ENCODE measurements at places on chromosomes 4 and X.

GRCh38 chrX:153370293-153371055 lies 30.7 kb downstream of the PNMA6E start:
- no peak for DNase-seq

GRCh38 chrX:149274516-149275105 lies 230.5 kb downstream of the IDS start:
- no peak for DNase-seq

DNA sequence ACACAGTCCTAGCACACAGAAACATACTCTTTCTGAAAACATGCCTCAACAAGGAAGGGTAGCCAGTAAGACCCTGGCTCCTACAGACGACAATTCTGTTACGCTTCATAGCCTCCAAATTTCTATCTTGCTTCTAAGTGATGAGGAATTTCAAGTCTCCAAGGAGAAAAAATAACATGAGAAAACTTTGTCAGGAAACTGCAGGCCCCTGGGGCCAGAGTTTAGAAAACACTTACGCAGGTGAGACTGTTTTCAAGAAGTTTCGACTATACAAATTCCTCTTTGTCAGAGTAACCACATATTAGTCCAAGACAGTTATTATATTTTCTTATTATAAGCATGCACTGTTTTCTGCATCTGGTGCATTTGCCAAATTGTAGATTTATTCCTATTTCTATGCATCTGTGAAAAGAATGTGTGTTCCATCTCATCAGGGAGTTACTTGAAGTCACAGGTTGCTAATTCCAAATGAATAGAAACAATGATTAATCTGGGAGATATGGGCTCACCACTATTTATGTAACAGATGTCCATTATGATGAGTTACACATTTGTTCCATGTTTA lies 30.3 kb upstream of the HCCS start:
- DNase-seq = no peak

- no peak for DNase-seq
Measured at GRCh38 chr4:27474691-27475090, 614.0 kb downstream of the STIM2 start.

DNA sequence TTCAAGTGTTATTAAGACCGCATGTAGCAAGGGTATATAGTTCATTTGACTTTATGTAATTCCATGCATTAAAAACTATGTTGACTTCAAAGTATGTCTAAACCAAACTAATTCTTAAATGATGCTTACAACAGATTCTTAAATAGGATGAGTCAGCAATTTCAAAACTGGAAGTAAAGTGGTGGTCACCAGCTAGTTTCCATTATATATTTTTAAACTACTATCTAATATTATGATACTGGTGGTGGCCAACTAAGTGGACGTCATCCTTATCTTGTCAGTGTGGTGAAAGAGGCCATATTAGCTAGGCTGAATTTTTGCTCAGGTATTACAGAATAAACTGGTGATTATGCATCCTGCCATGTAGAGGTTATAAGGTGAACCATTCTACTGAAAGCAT lies 1.2 kb downstream of the IL15 start:
- no peak for DNase-seq

GRCh38 chr4:5979981-5980380 lies 38.2 kb downstream of the C4orf50 start:
- DNase-seq = peak; percentile 50

DNA sequence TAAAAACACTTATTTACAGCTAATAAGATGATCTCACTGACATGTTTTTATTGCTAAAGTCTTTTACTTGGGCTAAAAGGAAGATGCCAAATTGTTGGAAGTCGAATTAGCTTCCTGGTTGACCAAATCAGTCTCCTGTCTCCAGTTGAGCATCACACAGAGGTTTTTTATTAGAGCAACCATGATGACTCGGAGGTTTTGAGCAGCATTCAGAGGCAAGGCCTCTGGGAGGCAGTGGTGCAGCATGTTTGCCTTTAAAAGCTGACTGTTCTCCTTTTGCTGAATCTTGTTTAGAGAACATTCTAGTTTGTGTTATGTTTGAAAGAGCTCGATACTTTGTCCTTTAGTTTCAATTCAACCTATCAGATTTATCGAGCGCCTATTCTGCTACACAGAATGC lies 2.1 kb downstream of the UCHL1 start:
- peak; percentile 22 for DNase-seq

- DNase-seq = no peak
Measured at GRCh38 chrX:110133735-110134370, 130.9 kb downstream of the TMEM164 start.

DNA sequence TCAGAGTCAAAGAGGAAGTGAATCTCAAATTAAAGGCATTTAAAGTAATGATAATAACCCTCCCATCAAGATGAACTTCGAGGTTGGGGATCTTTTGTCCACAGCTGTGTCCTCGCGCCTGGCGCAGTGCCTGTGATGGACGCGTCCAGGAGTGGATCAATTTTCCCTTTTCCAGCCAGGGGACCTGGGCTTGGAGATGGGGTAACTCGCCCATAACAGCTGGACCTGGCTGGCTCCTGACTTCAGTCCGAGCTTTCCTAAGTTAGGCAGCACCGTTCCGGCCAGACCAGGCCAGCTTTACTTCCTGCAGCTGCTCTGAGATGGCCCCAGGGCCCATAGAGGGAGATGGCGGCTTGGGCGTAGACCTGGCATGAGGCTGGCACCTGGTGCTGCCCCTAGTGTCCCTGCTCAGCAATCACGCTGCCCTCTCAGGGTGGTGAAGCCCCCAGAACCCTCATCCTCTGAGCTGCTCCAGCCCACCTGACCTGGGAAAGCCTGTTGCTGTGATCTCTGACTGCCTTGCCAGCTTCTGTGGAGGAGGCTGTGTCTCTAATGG lies 23.9 kb downstream of the ADRA2C start:
- no peak for DNase-seq

GRCh38 chr4:103244251-103244650 lies 46.1 kb upstream of the CENPE start:
- DNase-seq = no peak

- no peak for DNase-seq
Measured at GRCh38 chrX:120291211-120291610, 20.1 kb downstream of the TMEM255A start.

GRCh38 chr4:79854856-79855502 lies 218.1 kb downstream of the ANTXR2 start:
- DNase-seq = no peak

GRCh38 chrX:40420899-40421729 lies 159.7 kb upstream of the ATP6AP2 start:
- no peak for DNase-seq

- DNase-seq = no peak
Measured at GRCh38 chr4:159117564-159117963, 14.7 kb downstream of the RAPGEF2 start.

DNA sequence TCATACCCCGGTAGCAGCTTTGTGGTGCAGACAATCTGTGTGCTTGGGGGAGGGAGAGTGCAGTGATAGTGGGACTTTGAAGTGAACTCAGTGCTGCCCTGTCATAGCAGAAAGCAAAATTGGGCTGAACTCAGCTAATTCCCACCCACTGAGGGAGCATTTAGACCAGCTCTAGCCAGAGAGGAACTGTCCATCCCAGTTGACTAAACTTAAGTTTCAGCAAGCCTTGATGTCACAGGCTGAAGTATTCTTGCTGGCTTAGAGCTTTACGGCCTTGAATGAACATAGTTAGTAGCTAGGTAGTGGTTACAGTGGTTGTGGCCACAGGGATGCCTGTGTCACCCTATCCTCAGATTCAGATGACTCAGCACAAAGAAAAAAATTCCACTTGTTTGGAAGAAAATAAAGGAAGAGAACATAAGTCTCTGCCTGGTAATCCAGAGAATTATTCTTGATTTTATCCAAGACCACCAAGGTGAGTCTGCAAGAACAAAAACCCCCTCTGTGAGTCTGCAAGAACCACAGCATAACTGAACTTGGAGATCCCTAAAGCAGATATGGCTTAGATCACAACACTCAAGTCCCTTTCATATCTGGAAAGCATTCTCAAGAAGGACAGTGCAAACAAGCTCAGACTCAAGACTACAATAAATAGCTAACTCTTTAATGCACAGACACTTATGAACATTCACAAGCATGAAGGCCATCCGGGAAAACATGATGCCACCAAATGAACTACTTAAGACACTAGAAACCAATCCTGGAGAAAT lies 39.4 kb downstream of the ADH7 start:
- no peak for DNase-seq

- peak; percentile 28 for DNase-seq
Measured at GRCh38 chrX:78199851-78200250, 60.4 kb upstream of the TAF9B start.

DNA sequence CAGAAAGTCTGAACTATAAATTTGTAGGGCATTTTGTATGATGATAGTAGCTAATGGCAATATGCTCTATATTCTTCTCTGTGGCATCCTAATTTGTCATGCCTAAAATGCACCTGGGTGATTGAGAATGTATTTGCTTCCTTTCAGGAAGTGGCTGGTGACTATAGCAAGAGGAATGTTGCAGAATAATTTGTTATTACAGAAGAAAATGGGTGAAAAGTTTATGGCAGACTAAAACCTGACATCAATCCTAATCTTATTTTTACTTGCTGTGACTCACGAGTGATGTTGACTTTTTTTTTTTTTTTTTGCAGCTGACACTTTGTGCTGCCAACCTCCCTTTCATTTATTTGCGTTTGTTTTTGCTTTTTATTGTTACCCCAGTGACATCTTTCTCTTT lies 141.1 kb downstream of the MSL3 start:
- no peak for DNase-seq

GRCh38 chr4:39820186-39820585 lies 122.2 kb downstream of the UBE2K start:
- DNase-seq = no peak

- no peak for DNase-seq
Measured at GRCh38 chrX:22629105-22629725, 356.5 kb downstream of the CBLL2 start.

GRCh38 chr4:43816116-43816515 lies 632.5 kb downstream of the KCTD8 start:
- DNase-seq = no peak

- DNase-seq = no peak
Measured at GRCh38 chr4:76357981-76358380, 51.4 kb downstream of the STBD1 start.

DNA sequence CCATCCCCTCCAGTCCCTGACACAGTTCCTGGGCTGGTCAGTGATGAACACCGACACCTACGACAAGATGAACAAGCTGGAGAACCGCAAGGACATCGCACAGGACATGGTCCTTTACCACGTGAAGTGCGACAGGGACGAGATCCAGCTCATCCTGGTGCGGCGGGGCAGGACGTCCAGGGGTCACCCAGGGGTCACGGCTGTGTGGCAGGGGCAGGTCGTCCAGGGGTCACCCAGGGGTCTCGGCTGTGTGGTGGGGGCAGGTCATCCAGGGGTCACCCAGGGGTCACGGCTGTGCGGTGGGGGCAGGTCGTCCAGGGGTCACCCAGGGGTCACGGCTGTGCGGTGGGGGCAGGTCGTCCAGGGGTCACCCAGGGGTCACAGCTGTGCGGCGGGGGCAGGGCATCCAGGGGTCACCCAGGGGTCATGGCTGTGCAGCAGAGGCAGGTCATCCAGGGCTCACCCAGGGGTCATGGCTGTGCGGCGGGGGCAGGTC lies 16.7 kb downstream of the ATP5ME start:
- DNase-seq = no peak

DNA sequence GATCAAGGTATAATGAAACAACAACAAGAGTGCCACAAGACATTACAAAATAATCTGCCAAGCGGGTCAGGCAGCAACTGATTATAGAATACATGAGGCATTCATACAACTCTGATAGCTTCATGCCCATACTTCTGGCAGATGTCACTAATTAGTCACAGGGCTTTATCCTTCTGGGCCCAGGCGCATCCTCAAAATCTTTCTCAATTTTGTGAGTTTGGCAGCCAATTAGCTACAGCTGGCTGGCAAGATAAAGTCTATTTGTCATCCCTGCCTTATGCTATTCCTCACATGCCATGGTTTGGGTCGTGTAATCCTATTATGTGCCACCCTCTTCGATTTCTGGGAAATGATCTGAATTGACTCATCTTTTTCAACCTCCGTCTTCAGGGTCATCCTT lies 254.3 kb downstream of the PACRGL start:
- DNase-seq = no peak

DNA sequence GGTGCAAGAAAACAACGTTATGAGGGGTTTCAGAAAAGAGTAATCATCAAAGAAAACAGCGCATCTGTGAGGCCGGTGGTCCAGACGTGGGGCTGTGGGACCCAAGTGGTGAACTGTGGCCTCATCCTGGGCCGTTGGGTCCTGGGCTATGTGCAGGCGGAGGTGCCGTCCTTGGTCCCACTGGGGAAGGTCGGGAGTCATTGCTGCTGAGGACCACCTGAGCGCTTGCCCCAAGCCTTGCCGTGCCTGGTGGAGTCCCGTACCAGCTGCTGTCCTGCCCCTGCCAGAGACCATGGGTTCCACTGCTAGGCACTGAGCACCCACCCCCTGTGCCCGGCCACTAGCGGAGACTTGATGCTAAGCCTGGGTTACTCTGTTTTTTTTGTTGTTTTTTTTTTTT lies 25.5 kb upstream of the UVSSA start:
- no peak for DNase-seq

DNA sequence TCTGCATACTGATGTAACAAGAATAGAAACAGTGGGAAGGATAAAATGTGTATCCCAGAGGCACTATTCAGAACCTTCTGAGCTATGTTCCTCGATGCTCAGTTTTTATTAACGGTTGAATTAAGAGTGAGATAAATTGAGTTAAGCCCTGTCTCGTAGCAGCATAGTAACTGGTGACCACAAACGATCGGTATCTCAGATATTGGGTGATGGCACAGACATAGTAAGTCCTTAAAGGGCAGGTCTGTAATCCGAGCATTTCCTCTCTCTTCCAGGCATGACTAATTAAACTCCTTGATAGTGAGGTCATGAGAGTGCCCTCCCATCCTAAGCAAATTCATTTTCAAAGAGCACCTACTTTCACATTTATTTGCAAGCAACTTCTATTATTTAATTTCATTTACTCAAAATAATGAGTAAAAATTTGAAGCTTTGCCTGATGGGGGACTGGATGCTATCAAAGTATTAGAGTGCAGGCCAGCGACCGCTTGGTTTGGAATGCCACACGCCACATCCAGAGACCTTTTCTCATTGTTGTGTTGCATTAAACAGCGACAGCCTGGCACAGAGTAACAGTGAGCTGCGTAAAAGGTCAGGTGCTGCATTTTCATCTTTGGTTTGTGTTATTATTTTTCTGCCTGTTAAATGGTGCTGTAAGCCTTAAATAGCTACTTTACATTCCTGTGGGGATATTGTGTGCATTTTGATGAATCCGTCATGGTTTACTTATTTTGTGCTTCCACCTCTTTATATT lies 101.9 kb downstream of the PCDH7 start:
- peak; percentile 13 for DNase-seq

DNA sequence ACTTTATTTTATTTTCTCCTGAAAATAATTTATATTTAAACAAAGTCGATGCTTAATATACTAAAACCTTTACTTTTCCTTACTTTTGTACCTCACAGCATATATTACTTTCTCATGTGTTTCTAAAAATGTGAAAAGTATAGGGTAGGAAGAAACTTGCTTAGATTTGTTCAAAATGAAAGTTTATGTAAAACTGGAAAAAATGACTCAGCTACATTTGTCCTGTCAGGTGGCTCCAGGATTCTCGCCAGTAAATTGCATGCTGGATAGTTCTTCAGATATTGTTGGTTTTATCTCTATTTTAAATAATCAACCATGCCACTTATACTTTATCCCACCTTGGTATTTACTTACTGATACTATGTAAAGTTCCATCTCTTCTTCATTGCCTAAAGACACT lies 159.2 kb upstream of the NDST4 start:
- no peak for DNase-seq

All from HEK293T (cell line).